ENCODE measurements at places on chromosomes 5 and 9. TPM values are rescaled to one million over a fixed set of nuclear protein-coding genes. Genes with fewer than 3 reads are reported as not detected.

MYOT gene
- total RNA-seq: not detected

PCDHB16 gene
- total RNA-seq: not detected

STOML2 gene
- total RNA-seq: 169 TPM

C1QTNF2 gene
- total RNA-seq: not detected

KCNV2 gene
- not detected for total RNA-seq
